CD4-positive, alpha-beta T cell treated with Interleukin-4 for 1 hour (primary cell): ENCODE measurements at places on chromosomes 12 and 14.

DNA sequence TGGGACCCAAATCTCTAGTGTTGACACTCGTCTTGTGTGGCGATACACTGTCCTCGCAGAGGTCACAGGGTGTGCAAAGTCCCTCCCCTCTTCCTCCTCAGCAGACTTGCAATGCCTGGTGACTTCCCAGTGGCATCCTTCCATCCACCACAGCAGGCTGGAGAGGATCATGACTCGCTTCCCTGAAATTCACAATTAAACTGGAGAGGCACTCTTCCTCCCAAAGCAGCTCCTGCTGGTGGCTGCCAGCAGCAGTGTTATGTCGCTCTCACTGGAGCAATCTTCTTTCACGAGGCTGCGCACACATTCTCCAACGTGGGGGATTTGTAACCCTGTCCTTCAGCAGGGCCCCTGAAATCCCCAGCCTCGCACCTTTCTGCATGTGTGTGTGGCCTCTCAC lies 145.2 kb upstream of the TMCC3 start:
- no peak for DNase-seq

DNA sequence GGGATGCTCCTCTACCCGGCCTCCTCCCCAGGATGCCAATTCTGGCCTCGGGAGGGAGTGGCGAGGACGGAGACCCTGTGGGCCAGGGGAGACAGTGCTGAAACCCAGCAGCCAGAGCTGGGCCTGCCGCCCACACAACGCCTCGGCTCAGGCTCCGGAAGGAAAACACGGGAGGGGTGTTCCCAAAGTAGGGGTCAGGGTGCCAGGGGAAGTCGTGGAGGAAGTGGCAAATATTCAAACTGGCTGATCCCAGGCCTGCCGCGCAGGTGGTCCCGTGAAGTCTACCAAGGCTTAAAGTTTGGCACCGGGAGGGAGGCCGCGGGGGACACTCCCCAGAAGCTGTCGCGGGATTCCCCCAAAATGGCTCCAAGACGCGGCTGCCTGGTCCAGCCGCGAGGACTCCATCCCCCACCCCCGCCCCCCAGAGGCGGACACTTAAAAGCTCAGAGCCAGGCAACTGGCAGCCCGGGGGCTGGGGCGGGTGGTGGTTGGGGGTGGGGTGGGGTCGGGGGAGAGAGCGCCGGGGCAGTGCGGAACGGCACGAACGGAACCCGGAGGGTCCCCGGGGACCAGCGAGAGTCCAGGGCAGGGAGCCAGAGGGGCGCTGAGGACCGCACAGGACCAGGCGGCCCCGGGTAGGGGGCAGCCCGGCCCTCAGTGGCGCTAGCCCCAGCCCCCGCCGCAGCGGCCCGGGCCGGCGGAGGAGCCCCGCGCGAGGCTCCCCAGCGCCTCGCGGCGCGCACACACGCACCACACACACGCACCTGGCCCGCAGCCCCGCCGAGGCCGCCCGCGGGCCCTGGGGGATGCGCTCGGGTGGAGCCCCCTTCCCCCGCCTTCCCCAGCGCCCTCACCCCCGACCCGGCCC lies 20.0 kb downstream of the BEGAIN start:
- DNase-seq = no peak

DNA sequence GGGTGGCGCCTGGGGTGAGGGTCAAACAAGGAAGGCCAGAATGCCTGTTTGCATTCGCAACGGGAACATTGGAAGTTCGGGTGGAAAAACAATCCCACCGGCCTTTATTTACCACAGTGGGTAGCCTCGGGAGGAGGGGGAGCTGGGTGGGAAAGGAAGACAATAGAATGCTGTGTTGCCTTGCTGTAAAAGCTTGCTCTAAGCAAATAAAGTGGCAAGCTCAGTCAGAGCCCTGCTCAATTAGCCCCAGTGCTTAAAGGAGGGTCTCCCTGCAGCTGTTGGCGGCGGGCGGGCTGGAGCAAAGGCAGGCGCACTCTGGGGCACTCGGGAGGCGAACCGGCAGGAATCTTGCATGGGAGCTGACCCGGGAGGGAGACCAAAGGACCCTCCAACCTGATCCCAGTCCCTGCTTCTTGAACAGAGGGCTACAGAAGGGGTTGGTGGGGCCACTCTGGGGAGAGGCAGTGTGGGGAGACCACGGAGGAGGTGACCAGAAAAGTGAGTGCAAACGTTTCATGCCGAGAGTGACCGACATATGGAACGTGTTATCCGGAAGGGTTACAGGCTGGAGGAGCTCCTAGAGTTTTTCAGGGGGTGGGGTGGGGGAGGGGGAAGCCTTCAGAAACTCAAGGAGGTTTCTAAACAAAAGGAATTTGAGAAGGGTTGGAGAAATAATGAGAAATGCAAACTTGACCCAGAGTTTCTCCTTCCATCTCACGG lies 48.5 kb downstream of the NTF3 start:
- no peak for DNase-seq

- DNase-seq = no peak
These were observed 9.0 kb upstream of the LRP6 start for GRCh38 chr12:12275874-12276273.

GRCh38 chr12:8697120-8697475 lies 693 bp upstream of the RIMKLB start:
- DNase-seq = peak; percentile 56

- DNase-seq = no peak
These were observed 174.7 kb upstream of the DAAM1 start for GRCh38 chr14:59013672-59014298.

GRCh38 chr14:101026341-101026740 lies 122.8 kb upstream of the RTL1 start:
- DNase-seq = no peak

DNA sequence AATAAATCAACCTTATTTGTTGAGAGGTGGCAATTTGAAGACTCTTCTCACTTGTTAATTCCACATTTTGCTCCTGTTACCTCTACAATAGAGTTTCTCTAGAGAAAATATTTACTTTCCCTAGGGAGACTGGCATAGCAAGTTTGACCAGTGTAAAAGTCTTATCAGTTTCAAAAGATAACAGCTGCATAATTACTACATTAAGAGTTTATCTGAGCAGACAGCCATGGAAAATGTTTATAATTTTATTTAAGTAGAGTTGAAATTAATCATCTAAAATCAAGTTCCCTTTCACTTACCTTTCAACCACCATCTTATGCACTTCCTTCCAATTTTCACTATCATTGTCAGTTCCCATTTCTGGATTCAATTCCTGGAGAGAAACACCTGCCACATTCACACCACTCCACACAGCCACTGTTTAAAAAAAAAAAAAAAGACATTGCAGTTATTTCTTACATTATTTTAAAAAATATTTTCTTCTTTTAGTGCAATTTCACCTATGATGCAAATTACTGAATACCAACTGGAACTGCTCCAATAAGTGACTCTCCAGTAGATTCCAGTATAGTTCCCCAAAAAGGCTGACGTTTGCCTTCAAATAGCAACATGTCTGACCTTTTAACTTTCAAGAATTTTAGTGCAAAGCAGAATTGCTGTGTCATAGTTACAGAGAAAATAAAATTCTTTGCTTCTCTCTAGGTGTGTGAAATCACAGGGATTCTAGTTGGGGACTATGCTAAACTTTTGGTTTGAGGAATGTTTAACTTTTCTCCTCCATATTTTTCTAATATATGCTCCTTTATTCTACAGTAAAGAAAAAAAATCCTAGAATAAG lies 19.4 kb downstream of the LDHB start:
- no peak for DNase-seq

- no peak for DNase-seq
These were observed 15.4 kb downstream of the TRIM9 start for GRCh38 chr14:51079489-51079888.

DNA sequence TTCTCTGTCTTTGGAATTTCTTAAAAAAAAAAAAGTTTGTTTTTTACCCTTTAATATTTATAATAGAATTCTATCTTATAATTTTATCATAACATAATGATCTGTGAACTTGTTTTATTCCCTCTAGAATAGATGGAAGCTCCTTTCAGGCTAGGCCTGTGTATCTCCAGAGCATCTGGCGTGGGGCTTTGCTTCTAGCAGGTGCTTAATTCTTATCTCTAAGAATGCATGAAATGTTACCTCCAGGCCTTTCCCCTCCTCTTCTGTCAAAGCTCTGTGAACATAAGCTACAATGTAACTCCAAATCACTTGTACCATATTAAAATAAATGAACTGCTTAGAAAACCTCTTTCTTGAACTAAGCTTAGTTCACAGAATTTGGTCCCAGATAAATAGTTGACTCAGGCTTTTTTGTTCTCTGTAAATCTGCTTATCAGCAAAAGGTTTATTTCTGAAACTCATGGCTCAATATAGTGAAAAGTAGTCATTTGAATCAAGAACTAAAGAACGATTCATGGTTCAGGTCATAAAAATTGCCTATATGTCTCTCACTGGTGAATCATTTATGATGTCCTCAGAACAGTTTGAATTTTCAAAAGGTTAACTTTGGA lies 407.1 kb downstream of the TRHDE start:
- DNase-seq = no peak

- DNase-seq = no peak
These were observed 94.7 kb upstream of the BCL2L14 start for GRCh38 chr12:11976005-11976404.

- DNase-seq = no peak
These were observed 95.4 kb downstream of the TTC7B start for GRCh38 chr14:90720832-90721231.

DNA sequence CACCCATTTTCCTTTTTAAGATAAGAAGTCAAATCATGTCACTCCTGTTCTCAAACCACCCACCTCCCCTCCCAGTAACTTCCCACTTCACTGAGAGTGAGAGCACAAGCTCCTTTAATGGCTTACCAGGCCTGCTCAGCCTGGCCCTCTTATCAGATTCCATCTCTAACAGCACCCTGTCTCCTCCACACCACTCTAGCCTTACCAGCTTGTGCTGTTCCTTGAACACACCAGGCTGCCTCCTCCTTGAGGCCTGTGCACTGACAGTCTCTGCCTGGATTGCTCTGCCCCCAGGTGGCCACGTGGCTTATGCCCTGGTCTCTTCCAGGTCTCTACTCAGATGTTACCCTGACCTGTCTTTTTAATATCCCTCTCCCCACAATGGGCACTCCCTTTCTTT lies 40.1 kb upstream of the EVL start:
- DNase-seq = peak; percentile 18

GRCh38 chr12:54036620-54037359 lies 3.9 kb downstream of the HOXC5 start:
- no peak for DNase-seq

GRCh38 chr12:108712925-108713203 lies 18.5 kb downstream of the CORO1C start:
- no peak for DNase-seq

GRCh38 chr12:3827301-3828000 lies 45.7 kb downstream of the PARP11 start:
- DNase-seq = no peak

GRCh38 chr12:74418573-74418972 lies 119.1 kb upstream of the ATXN7L3B start:
- no peak for DNase-seq

DNA sequence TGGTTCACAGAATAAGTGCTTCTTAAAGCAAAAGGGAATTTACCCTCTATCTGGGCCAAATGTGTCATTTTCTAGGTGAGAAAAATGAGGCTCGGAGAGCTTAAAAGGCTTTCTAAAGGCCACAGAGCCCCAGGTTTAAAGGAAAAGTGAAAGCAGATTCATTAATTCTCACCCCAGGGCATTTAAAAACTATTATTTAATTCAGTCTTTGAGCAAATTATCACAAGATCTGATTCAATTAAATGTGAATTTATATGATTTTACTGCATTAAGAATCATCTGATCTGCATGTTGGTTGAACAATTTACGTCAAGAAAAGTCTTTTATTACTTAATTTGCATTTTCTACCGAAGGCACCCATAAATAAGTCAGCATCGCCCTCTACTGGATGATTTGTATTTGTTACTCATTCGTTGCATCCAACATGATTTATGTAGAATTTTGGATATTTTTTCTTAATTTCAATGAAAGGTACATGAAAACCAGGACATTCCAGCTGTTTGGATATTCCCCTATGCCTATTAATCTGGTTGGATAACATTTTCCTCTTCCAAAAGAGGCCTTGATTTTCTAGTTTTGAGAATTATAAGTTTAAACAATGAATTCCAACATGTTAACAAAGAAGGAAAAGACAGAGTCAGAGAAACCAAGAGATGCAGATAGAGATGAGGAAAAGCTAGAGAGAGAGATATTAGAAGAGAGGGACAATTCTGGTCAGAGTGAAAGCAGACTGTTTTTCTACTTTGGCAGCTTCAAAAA lies 19.1 kb upstream of the DHRS7 start:
- DNase-seq = peak; percentile 83

DNA sequence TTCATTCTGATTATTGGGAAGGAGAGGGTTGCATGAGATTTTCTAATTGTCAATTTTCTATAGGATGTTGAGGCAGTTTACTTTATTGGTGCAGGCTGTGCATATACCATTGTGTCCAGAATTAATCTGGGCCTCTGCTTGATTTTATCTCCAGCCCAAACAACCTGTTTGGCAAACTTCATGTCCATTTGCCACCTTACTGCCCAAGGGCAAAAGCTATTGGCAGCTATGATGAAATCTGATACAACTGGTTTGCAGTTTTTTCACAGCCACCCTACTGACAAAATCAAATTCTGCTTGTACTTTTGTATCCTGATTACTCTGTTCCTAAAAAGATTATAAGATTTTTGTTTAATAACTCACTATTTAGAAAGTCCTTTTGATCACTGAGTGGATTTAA lies 789.2 kb upstream of the FBXO33 start:
- DNase-seq = no peak

DNA sequence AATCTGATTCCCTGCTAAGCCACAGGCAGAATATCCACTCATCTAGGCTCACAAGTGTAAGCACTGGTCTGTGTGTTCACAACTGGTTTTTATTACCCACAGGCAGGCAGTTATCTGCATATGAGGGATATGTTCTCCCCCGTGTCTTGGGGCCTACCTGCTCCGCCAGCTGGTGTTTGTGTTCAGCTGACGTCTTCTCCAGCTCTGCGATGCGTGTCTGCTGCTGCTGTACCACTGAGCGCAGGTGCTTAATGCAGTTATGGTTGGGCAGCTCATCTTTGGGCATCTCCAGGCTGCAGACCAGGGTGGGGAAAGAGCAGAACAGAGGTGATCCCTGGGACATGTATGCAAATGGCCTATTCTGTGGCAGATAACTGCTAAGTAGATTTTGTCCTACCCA lies 13.7 kb downstream of the RNF41 start:
- no peak for DNase-seq

DNA sequence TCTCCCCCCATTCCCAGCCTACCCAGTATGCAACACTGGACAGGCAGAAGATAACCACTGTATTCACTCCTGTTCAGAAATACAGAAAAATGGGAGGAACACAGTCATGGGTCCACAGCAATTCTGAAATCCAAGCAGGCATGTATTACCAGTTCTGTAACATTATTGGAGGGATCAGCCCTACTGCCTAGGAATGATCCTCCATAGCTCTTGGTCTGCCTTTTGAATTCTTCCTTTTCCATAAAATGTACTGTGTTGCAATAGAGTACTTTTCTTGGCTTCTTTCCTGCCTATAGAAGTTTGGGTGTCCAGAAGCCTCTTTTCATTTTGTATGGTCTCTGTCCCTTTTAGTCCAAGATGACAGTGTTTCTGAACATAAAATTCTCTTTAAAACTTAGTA lies 46.5 kb downstream of the SPATS2 start:
- DNase-seq = no peak

- peak; percentile 66 for DNase-seq
These were observed 10.6 kb downstream of the RARG start for GRCh38 chr12:53221203-53222080.

GRCh38 chr12:102095677-102096263 lies 24.1 kb downstream of the NUP37 start:
- DNase-seq = peak; percentile 12

- no peak for DNase-seq
These were observed 144.1 kb downstream of the NTF3 start for GRCh38 chr12:5575987-5576386.
